ENCODE measurements at places on chromosomes 7 and 10. TPM values are rescaled to one million over a fixed set of nuclear protein-coding genes. Genes with fewer than 3 reads are reported as not detected.

GPR15LG gene
- not detected for total RNA-seq

GRCh38 chr10:26381986-26382385 is 56.2 kb upstream of the APBB1IP start:
- DNase-seq, result no peak

PNLIPRP3 gene
- not detected for total RNA-seq

GRCh38 chr7:37732253-37732652 is 48.7 kb downstream of the GPR141 start:
- DNase-seq, result no peak

DNA sequence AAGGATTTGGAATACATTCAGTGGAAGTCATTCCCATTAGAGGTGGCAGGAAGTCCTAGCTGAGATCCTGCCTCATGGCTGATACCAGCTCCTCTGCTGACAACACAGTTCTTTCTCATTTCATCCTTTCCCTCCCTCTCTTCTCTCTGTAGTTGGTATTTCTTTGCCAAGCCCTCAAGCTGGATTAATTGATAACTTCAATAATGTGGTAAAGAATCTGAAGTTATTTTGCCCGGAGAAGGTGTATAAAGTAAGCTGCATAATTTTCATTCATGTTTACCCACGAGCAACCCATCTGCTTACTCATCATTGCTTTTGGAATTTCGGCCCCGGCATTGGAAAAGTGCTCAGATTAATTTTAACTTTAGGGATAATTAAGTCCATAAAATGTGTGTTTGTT is 85.2 kb upstream of the PLPP4 start:
- DNase-seq, result no peak

RGS10 gene
- total RNA-seq, result 12.5 TPM

GRCh38 chr10:86234107-86234506 is 132.5 kb downstream of the GRID1 start:
- no peak for DNase-seq

- DNase-seq, result peak; percentile 32
Observed at GRCh38 chr10:24953675-24954074, 1.3 kb upstream of the PRTFDC1 start.

GRCh38 chr10:121243609-121244241 is 354.5 kb downstream of the FGFR2 start:
- no peak for DNase-seq

EPO gene
- total RNA-seq, result not detected

- DNase-seq, result no peak
Observed at GRCh38 chr10:127115100-127115499, 81.3 kb downstream of the INSYN2A start.

NUDT13 gene
- 2.7 TPM for total RNA-seq

DNA sequence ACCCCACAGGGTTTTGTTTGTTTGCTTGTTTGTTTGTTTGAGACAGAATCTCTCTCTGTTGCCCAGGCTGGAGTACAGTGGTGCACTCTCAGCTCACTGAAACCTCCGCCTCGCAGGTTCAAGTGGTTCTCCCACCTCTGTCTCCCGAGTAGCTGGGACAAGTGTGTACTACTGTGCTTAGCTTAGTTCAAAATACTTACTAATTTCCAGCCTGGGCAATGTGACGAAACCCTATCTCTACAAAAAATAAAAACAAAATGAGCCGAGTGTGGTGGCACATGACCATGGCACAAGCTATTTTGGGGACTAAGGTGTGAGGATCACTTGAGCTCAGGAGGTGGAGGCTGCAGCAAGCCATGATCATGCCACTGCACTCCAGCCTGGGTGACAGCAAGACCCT is 15.2 kb upstream of the PRPF18 start:
- no peak for DNase-seq

- no peak for DNase-seq
Observed at GRCh38 chr7:13751766-13752165, 237.7 kb downstream of the ETV1 start.

Data from left cardiac atrium (tissue), 4 donors.